Osteocyte (in vitro differentiated cells): ENCODE measurements at places on chromosomes 1 and 21. TPM values are rescaled to one million over a fixed set of nuclear protein-coding genes. Genes with fewer than 3 reads are reported as not detected.

The SMPDL3B gene
- not detected in 2 replicates for total RNA-seq

The C1orf21 gene
- total RNA-seq = 31.8 and 39.6 TPM in 2 replicates

The CCDC27 gene
- not detected in 2 replicates for total RNA-seq

DNA sequence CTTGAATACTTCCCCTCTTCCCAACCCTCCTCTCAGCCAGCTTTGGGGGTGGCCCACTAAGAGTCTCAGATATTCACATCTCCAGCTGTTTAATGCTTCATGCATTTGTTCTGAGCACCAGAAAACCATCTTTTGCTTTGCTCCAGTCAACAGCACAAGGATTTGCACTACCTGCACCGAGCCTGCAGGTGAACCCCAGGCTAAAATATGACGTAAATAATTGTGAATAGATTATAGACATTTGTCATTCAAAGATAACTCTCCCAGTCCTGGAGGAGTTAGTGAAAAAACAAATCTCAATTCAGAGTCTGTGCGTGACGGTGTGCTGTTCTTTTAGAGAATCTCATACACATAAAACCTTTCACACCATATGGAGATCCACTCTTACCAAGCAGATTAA is 7.4 kb downstream of the CD247 start:
- no peak overlapping the region for H3K4me3 ChIP-seq
- DNase-seq = no peak

GRCh38 chr1:213327017-213327667 is 276.1 kb downstream of the RPS6KC1 start:
- no peaks in the 10 kb centered on the region for H3K27me3 ChIP-seq
- no peaks in the 10 kb centered on the region for H3K36me3 ChIP-seq
- DNase-seq = peak; percentile 88
- H3K27ac ChIP-seq = peak overlapping the region; percentile 88
- H3K4me1 ChIP-seq = peaks cover 24% of the 10 kb centered on the region

GRCh38 chr1:75528001-75528400 is 82.9 kb downstream of the SLC44A5 start:
- H3K36me3 ChIP-seq = no peaks in the 10 kb centered on the region
- no peak overlapping the region for H3K27ac ChIP-seq
- no peak overlapping the region for H3K4me3 ChIP-seq

GRCh38 chr1:11693024-11693590 is 1.6 kb downstream of the DRAXIN start:
- no peak overlapping the region for H3K27ac ChIP-seq
- H3K36me3 ChIP-seq = no peaks in the 10 kb centered on the region
- H3K27me3 ChIP-seq = peaks cover 45% of the 10 kb centered on the region

DNA sequence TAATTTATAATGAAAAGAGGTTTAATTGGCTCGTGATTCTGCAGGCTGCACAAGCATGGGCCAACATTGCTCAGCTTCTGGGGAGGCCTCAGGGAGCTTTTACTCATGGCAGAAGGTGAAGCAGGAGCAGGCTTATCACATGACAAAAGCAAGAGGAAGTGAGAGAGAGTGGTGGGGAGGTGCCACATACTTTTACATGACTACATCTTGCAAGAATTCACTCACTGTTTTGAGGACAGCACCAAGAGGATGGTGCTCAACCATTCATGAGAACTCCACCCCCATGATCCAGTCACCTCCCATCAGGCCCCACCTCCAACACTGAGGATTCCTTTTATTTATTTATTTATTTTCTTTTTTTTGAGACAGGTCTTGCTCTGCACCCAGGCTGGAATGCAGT is 5.5 kb upstream of the PLEKHM2 start:
- DNase-seq = no peak
- no peaks in the 10 kb centered on the region for H3K27me3 ChIP-seq
- H3K4me3 ChIP-seq = no peak overlapping the region
- peaks cover 25% of the 10 kb centered on the region for H3K4me1 ChIP-seq
- no peaks in the 10 kb centered on the region for H3K36me3 ChIP-seq

- H3K4me3 ChIP-seq = no peak overlapping the region
- H3K36me3 ChIP-seq = peaks cover 8% of the 10 kb centered on the region
- no peaks in the 10 kb centered on the region for H3K27me3 ChIP-seq
- H3K27ac ChIP-seq = no peak overlapping the region
- H3K4me1 ChIP-seq = no peaks in the 10 kb centered on the region
- peak; percentile 85 for DNase-seq
Measured at GRCh38 chr21:46006547-46007491, 25.2 kb downstream of the COL6A1 start.

GRCh38 chr1:8663915-8664329 is 153.5 kb downstream of the RERE start:
- no peaks in the 10 kb centered on the region for H3K36me3 ChIP-seq
- H3K27me3 ChIP-seq = no peaks in the 10 kb centered on the region
- H3K27ac ChIP-seq = no peak overlapping the region

DNA sequence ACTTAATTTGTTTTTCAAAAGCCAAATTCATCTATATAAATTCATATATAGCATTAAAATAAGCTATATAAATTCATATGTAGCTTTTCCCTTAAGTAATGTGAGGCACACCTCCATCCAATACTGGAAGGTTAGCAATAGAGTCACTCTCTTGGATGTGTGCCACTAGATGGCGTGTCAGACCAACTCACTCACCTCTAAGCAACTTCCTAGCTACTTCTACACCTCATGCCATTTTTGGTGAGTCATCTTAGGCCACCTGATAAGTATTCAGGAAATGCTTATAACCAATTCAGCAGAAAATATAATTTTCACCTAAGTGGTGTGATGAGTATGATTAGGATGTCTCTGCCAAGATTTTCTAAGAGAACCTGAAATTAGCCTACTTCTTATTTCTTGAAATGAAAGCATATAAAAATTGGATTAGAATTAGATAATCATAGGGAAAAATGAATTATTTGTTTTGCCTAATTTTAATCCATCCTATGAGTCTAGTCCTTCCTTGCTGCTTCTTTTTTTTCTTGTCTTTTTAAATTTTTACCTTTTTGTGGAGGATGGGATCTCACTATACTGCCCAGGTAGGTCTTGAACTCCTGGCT is 34.4 kb upstream of the TADA1 start:
- H3K36me3 ChIP-seq = no peaks in the 10 kb centered on the region
- peaks cover 2% of the 10 kb centered on the region for H3K4me1 ChIP-seq
- H3K27ac ChIP-seq = no peak overlapping the region
- no peak for DNase-seq
- peaks cover 42% of the 10 kb centered on the region for H3K27me3 ChIP-seq
- H3K4me3 ChIP-seq = no peak overlapping the region

DNA sequence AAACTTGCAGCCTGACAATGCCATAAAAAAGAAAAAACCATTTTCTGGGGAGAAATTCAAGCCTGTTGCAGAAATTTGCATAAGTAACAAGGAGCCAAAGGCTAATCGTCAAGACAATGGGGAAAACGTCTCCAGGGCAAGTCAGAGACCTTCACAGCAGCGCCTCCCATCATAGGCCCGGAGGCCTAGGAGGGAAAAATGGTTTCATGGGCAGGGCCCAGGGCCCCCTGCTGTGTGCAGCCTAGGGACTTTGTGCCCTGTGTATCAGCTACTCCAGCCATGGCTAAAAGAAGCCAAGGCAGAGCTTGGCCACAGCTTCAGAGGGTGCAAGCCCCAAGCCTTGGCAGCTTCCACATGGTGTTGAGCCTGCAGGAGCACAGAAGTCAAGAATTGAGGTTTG is 369.5 kb downstream of the NTNG1 start:
- H3K4me3 ChIP-seq = no peak overlapping the region
- H3K4me1 ChIP-seq = no peaks in the 10 kb centered on the region
- H3K27me3 ChIP-seq = no peaks in the 10 kb centered on the region
- DNase-seq = no peak
- H3K36me3 ChIP-seq = no peaks in the 10 kb centered on the region

- peaks cover 88% of the 10 kb centered on the region for H3K4me1 ChIP-seq
- H3K27ac ChIP-seq = peak overlapping the region; percentile 56
- peaks cover 32% of the 10 kb centered on the region for H3K36me3 ChIP-seq
- DNase-seq = no peak
- H3K27me3 ChIP-seq = no peaks in the 10 kb centered on the region
Measured at GRCh38 chr21:44960141-44961092, 20.6 kb downstream of the SLX9 start.
